ENCODE measurements at places on chromosomes 1 and 21.

DNA sequence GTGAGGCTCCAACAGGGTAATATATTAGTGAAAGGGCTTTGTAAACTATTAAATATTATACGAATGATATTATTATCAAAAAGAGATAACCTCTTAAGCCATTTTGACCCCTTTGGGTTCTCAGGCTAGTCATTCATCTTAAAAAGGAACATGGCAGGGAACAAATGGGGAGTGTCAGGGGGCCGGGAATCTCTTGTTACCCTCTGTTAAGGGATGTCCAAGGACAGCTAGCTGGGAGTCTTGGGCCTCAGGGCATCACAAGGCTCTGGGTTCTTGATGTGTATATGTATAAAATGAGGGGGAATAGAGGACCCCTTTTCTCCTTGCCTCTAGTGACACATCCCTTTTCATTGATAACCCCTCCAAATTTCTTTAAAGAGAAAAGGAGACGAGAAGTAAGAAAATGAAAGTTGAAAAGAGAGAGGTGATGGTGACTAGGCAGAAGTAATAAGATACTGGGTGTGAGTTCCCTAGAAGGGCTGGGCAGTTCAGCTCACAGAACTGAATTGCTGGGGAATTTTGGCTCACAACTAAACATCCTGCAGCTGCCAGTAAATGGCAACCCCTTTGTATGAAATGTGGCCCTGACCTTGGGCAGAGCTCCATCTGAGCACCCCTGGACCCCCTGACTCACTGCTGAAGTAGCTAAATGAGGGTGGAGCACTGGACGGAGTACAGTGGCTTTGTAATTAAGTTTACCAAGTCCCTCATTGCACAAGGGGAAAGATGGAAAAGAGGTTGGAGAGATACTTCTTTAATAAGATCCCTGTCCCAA, 20.0 kb upstream of the ZNF326 start:
- DNase-seq, result no peak

DNA sequence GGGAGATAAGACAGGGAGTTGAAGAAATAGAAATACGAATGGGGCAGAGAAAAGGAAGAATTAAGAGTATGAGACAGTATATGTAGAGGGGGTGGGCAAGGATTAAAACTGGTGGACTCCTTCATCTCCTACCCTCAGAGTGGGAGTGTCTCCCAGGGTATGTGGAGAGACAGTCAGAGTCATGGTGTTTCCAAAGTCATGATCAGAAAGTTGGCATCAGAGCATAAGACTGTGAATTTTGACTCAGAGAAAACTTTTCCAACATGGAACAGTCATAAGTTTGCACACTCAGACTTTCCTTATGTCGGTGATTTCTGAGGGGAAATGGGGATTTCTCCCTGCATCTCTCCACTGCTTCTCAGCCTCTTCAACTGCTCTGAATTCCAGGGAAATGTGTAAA, 2.4 kb downstream of the CD84 start:
- DNase-seq, result no peak

- no peak for DNase-seq
These were observed 17.6 kb upstream of the PEX10 start for GRCh38 chr1:2429780-2430591.

DNA sequence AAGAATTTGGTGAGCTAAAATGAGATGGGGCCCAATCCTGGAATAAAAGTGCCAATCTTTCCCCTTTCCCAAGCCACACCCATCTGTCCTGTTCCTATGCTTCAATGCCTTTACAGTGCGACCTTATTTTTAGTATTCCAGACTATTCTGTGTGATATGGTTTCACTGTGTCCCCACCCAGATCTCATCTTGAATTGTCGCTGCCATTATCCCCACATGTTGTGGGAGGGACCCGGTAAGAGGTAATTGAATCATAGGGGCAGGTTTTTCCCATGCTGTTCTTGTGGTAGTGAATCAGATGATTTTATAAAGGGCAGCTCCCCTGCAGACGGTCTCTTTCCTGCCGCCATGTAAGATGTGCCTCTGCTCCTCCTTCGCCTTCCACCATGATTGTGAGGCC, 129.3 kb upstream of the KIF26B start:
- DNase-seq, result no peak

DNA sequence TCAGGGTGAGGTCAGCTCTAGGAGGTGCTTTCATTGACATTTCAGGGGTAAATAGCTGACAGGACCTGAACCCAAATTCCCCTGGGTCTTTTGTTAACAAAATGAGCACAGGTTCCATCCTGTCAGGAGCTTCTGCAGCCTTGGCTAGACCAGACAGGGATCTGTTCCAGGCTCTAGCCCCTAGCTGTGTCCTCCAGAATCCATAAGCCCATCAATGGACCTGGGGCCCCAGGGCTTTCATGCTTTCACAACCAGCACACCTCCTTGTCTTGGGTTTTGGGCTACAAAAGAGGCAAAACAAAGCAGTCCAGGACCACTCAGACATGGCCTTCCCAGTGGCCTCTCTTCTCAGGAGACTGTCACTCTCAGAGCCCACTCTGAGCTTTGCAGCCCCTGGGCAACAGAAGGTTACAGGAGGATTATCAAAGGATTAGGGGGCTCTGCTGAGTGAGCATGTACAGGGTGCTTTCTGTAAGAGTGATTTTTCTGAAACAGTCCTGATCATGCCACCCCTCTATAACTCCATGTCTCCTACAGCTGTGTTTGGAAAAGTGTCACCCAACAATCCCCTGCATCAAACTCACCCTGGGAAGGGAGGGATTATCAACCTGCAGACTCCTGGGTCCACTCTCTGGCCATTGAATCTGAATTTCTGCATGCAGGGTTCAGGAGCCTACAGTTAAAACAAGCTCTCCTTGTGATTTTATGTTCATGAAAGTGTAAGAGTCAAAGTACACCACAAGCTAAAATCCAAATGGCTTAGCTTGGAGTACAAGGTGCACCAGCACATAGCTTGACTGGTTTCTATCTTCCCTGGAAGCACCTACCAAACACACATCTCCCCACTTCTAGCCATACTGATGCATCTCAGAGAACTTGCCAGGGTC, 67.7 kb upstream of the GCLM start:
- DNase-seq, result no peak

DNA sequence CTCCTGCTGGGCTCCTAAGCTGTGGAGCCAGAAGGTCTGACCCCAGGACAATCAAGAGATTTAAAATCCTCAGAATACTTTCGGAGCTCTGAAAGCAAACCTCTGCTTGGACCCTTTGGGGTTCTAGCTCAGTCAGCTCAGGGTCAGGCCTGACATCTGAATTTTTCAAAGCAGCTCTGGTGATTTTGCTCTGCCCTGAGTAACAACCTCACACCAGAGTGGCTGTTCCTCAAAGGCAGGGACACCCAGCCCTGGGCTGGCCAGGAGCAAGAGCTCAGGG, 11.9 kb downstream of the SLC1A7 start:
- no peak for DNase-seq

GRCh38 chr1:25522031-25522655, 21.3 kb upstream of the LDLRAP1 start:
- no peak for DNase-seq

GRCh38 chr1:145982010-145982723, 14.2 kb downstream of the TXNIP start:
- no peak for DNase-seq

DNA sequence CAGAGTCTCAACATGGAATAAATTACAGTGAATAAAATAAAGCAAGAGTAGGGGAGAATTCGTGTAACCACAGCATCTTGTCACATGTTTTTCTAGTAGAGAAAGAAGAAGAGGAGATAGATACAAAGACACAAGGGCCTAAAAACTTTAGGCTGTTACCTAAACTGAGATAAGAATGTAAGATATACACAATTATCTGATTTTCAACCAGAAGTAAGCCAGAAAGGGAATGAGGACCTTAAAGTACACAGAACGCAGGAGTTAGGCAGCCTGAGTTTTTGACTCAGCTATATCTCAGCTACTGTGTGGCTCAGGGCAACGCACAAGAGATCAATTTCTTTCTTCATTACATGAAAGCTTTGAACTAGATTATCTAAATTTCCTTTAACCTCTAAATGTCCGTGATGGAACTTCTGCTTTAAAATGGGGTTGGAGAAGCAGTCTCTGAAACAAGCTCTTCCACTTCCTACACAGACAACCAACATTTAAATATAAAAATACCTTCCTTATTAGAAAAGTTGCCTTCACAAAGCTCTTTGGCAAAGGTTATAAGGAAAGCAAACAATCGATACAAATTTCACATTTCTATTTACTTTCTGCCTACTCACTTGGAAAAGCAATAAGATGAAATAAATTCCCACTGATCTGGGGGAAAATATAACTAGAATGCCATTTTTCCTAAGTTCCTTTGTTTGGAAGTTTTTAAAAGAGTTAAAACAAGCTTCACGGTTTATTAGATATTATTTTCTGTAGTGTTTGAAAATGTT, 5.2 kb upstream of the RGS13 start:
- no peak for DNase-seq

DNA sequence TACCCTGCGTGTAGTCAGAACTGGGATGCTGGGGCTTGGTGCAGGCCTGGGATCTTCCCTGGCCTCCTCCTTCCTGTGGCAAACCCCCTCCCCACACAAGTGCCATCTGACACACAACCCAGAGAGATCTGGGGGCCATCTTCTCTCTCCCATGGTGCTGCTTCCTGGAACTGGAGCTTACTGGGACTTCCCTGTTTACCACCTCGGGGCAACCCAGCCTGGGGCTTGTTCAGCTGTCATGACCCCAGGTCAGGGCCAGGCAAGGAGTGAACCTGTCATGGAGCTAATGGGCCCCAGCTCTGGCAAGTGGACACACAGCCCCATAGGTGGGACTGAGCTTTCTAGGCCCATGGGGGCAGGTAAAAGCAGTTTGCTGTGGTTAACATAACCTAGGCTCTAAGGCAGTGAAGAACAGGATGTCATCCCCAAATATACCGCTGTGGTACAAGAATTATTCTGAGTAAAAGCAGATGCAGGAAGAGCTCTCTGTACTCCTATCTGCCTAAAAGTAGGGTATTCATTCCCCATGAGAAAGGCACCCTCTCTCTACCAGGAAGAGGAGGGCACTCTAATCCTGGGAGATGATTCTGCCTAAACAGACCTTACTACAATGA, 2.4 kb downstream of the TRIM11 start:
- DNase-seq, result no peak

GRCh38 chr21:33289199-33289819, 23.1 kb downstream of the IL10RB start:
- DNase-seq, result no peak
